MV-4-11 (cell line): ENCODE measurements at places on chromosomes 11 and 22.

- DNase-seq = no peak
Measured at GRCh38 chr11:81839016-81839415, 894.6 kb downstream of the FAM181B start.

DNA sequence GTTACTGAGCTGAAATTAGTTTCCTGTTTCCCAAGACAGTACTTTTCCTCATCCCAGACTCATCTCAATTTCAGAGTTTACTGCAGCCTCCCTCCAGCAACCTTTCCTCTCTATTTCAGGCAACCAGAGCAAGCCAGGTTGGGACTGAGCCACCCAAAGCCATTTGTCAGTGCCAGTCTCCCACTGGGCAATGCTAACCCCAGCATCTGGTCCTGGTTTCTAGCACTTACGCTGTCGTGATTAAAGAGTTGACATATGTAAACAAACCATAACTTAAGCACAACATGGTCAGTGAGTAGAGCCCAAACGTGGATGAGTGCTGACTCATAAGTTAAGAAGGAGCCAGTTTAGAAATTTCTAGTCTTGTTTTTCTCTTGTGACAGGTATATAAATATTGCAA, 119.6 kb upstream of the BLID start:
- DNase-seq = no peak

- no peak for DNase-seq
Measured at GRCh38 chr11:8567602-8568198, 26.3 kb downstream of the STK33 start.

DNA sequence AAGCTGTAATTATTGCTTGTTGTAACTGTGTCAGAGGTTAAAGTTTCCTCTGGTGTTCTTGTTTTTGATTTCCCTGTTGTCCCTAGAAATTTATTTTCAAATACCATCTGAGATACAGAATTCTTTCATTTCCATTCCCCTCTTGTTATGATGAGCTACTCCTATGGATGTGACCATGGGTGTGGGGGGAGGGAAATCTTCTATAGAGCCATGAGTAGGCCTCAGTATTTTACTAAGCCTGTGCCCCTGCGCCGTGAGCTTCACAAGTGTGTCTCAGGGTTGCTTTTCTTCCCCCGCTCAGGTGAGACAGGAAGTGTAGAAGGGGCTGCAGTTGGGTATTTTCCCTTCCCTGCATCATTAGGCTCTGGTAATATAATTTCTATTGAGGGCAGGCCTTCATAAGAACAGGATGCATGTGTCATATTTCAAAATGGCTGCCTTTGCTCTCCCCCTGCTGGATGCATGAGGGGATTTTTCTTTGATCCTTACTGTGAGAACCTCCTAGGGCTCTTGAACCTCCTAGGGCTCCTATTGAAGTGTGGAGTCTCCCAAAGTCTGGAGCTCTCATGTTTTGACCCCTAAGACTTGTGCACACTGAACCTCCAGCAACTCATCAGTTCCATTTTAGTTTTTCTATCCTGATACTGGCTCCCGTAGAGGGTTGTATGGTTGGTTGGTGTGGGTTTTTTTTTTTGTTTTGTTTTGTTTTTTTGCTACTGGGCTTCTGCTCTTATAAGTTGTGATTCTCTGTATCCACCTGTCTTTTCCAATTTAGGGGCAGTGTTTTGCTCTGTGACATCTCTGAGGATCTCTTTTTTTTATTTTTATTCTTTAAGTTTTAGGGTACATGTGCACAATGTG, 658.2 kb downstream of the NTM start:
- peak; percentile 52 for DNase-seq

GRCh38 chr11:69465236-69466000, 16.0 kb upstream of the LINC01488 start:
- DNase-seq = no peak

- DNase-seq = peak; percentile 93
Measured at GRCh38 chr11:70901951-70902521, 350.3 kb downstream of the SHANK2 start.

GRCh38 chr11:8177136-8177535, 8.3 kb upstream of the RIC3 start:
- no peak for DNase-seq

DNA sequence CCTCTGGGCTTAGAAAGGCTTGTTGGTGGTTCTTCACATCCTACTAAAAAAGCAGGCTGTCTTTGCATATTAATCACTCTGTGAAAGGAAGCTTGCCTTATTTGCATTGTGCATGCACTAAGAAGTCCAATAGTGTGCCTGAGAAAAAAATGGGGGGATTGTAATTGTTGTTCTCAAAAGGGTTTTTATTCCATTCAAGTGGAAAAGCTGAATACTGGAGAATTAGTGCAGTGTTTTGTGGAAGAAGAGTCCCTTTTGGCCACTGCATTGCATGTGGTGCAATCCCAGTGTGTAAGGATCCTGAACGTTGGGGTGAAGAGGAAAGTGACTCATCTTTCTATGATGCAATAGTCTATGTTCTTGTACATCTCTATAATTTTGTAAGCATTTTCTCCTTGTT, 16.5 kb downstream of the NCAM1 start:
- peak; percentile 94 for DNase-seq

DNA sequence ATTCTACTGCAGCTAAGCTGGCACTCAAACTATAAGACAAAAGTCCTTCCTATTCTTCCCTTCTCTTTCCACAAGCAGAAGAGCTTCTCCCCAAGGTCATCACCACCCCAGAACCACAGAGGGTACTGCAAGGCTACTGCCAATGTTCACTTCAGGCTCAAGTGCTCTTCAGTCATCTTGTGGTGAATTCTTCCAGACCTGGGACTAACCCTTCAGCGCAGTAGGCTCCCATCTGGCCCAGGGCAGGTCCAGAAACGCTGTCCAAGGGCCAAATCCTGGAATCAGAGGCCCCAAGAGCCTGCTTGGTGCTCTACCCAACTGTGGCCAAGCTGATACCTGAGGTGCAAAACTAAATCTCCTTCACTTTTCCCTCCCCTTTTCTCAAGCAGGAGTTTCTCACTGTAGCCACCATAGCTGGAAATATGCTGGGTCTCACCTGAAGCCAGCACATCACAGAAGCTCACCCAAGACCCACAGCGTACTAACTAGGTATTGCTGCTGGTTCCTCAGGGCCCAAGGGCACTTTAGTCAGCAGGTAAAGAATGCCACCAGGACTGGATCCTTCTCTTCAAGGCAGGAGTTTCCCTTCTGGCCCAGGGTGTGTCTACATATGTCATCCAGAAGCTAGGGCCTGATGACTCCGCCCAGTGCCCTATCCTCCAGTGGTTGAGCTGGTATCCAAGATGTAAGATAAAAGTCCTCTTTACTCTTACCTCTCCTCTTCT, 27.8 kb downstream of the FCHSD2 start:
- DNase-seq = no peak

DNA sequence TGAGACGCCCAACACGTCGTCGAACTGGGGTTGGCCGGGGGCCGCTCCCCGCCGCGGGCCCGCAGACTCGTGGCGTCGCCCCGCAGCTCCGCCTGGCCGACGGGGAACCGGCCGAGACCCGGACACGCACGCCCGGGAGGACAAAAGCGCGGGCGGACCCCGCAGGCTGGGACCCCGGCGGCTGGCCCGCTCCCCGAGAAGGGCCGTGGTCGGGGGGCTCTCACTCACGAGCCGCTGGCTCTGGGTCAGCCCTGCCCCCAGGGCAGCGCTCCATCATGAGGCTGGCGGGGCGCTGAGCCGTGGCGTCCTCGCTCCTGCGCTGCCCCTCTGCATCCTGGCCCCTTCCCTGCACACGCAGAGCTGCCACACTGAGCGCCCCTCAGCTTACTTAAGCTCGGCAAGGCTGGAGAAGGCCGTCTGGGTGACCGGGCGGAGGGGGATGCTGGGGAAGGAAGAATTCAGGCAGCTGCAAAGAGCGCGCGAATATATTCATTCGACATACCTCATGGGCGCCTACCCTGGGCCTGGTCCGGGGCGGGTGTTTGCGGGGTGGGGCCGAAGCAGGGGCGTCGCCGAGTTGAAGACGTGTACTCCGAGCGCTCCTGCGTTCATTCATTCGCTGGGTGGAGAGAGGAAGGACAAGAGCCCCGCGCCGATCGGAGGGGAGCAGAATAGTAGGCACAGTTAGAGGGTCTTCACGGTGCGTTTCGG, 579 bp upstream of the CYB5R2 start:
- no peak for DNase-seq

GRCh38 chr11:106958517-106959248, 59.6 kb downstream of the GUCY1A2 start:
- DNase-seq = no peak

GRCh38 chr11:17696741-17697140, 22.6 kb upstream of the MYOD1 start:
- DNase-seq = no peak

GRCh38 chr11:125553357-125553756, 15.9 kb upstream of the EI24 start:
- DNase-seq = no peak

GRCh38 chr11:77402218-77402556, 71.7 kb downstream of the PAK1 start:
- DNase-seq = no peak

- DNase-seq = no peak
Measured at GRCh38 chr22:43384863-43385262, 27.0 kb upstream of the MPPED1 start.

GRCh38 chr22:20607157-20607907, 99.9 kb downstream of the MED15 start:
- no peak for DNase-seq

DNA sequence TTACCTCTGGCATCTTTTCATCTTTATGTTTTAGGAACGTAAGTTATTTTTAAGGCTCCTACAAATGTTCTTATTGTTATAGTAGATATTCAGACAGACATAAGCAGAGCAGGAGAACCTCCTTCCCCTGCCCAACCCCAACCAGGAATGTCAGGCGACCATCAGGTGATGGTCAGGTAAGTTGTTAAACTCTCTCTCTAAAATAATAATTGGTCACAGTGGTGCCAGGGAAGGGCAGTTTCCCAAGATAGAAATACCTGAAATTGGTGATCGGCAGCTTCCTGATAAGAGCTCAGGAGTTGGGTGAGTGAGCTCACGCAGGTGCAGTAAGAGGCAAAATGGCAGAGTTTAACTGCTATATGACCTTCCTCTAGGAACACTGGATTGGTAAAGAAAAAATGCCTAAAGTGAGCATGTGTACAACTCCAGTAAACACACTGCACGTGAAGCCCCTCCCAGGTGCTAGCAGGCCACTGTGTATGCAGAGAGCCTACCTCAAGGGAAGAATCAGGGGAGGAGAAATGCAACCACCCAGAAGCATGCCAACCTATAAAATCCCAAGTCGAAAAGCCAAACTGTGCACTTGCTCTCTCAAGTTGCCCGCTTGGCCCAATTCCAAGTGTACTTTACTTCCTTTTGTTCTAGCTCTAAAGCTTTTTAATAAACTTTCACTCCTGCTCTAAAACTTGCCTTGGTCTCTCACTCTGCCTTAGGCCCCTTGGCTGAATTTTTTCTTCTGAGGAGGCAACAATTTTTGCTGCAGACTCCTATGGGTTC, 273.9 kb downstream of the SBF2 start:
- peak; percentile 7 for DNase-seq

DNA sequence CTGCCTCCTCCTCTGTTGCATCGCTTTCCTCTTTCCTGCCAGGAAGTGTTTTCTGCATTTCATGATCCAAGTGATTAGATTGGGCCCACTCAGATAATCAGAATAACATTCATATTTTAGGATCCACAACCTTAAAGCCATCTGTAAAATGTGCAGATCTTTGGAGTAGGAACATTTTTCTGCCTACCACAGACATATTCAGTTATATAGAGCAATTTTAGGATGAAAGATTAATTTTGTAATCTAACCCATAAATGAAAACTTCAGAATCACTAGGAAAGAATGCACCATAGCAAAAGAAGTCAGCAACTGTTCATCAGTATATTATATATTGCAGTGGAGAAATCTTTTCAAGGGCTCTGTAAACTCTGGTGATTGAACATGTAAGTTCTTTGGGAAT, 659.9 kb upstream of the LUZP2 start:
- DNase-seq = no peak

DNA sequence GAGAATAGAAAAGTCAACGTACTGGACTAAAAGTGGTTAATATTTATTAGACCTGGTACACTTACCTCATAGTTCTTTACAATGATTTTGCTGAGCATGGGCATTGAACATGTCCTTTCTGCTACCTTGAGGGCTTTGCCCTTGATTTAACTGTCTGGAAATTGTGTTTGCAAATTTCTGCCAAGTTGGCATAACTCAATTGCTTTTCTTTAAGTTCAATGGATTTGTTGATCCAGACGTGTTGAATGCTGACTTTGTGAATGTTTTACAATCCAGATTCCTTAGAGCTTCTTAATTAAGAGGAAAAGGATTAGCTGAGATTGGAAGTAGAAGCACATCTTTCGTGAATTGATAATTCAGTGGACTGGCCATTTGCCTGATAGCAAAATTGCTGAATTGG, 7.2 kb upstream of the OR4X2 start:
- no peak for DNase-seq

DNA sequence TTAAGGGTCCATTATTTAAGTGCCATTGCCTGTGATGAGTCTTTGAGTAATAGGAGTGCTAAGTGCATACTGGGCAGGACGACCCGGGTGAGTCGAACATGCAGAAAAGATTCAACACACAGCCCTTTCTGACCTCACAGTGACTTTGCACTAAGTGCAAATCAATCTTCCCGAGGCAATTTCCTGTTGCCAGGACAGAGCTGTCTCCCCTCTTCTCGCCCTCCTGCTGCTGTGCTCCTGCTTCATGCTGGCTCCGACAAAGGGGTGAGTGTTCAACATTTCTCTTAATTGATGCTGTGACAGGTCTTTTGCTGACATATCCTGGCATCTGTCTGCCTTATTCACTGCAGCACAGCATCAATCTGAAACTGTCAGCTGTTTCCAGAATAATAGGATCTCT, 42.0 kb downstream of the MCHR1 start:
- DNase-seq = no peak

DNA sequence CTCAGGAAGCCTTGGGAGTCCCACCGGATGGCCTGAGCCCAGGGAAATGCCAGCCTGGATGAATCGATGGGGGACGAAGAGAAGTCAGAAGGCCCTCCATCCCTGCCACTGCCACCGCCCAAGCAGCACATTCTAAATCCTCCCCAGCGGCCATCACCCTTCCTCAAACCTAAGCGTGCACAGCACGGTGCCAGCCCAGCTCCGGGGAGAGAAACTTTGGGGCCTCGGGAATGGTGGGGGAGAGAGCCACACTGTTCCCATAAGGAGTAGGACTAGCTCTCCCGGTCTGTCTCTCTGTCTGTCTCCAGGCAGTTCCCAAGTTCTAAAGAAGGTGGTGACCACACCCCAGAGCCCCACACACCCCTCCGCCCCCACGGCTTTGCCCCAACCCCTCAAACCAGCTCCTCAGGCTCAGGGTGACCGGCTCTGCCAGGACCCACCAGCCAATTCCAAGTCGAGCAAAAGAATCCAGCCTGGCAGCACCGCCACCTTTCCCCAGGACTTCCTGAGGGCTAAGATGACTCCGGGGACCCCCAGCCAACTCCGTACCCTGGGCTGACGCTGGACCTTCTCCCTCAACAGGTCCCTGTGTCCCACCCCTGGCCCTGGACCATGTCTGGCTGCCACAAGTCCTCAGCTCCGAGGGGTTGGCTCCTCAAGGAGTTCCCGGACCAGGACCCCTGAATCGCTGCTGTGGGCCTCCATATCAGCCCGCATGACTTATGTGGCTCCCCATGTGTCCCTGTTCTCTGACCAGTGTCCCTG, 2.7 kb downstream of the AHNAK start:
- no peak for DNase-seq

GRCh38 chr11:3153291-3153861, 11.7 kb downstream of the OSBPL5 start:
- peak; percentile 92 for DNase-seq
